ENCODE measurements at places on chromosomes 13 and 19. TPM values are rescaled to one million over a fixed set of nuclear protein-coding genes. Genes with fewer than 3 reads are reported as not detected.

Gene SYMPK
- total RNA-seq = 102 TPM

Gene TMEM86B
- total RNA-seq = 22.4 TPM

Gene SIGLEC5
- not detected for total RNA-seq

Gene ZNF793
- 11.0 TPM for total RNA-seq

Gene KIR3DL2
- total RNA-seq = 0.95 TPM

Gene PLK5
- total RNA-seq = not detected

Gene ZNF296
- total RNA-seq = 1.4 TPM

Gene AMH
- total RNA-seq = 13.5 TPM

Gene ZNF99
- not detected for total RNA-seq

Gene MEGF8
- total RNA-seq = 7.5 TPM

Gene PEAK3
- total RNA-seq = 0.22 TPM

Gene ETV2
- 1.3 TPM for total RNA-seq

DNA sequence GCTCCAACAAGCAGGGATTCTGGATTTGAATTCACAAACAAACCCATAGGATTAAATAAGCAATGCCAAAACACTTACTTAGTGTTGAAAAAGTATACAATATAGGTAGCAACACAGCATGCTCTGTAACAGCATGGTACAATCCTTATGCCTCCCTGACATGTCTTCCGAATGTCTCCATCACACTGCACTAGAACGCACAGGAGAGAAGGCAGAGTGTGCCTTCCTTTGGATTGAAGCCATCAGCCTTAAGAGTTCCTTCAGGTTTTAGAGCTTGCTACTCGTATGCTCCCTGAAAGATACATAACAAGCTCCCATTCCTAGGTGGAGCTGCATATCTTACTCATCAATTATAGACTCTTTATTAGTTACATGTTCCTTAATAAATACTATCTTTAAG lies 1573.9 kb upstream of the PRR20A start:
- H3K27me3 ChIP-seq = no peaks in the 10 kb centered on the region
- H3K27ac ChIP-seq = no peak overlapping the region
- H3K4me3 ChIP-seq = no peak overlapping the region
- H3K4me1 ChIP-seq = no peaks in the 10 kb centered on the region

GRCh38 chr13:61685682-61686012 lies 270.0 kb upstream of the PCDH20 start:
- H3K27me3 ChIP-seq = no peaks in the 10 kb centered on the region
- no peak for DNase-seq
- no peak overlapping the region for H3K4me3 ChIP-seq
- no peaks in the 10 kb centered on the region for H3K36me3 ChIP-seq
- no peaks in the 10 kb centered on the region for H3K4me1 ChIP-seq

- no peak for DNase-seq
- H3K27me3 ChIP-seq = peaks cover 64% of the 10 kb centered on the region
Measured at GRCh38 chr19:29480507-29480906, 45.3 kb upstream of the VSTM2B start.

DNA sequence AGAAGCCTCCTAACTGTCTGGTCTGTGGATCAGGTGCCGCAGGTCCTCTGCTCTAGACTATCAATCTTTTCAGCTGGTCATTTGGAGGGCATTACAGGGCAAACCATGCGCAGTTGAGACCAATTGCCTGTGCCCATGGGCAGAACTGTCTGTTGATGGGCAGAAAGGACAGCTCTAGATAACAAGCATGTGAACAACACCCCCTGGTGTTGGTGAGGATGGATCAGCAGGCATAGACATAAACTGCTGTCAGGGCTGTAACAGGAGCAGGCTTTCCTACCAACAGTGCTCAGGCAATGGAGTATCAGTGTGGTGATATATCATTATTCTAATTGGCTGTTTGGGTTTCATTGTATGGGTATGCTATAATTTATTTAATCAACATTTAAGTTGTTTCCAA lies 104.7 kb upstream of the KL start:
- DNase-seq = no peak
- H3K4me3 ChIP-seq = no peak overlapping the region
- H3K4me1 ChIP-seq = no peaks in the 10 kb centered on the region
- H3K36me3 ChIP-seq = no peaks in the 10 kb centered on the region
- H3K27ac ChIP-seq = no peak overlapping the region

- DNase-seq = no peak
- no peak overlapping the region for H3K27ac ChIP-seq
- no peaks in the 10 kb centered on the region for H3K36me3 ChIP-seq
- no peaks in the 10 kb centered on the region for H3K27me3 ChIP-seq
- H3K4me3 ChIP-seq = no peak overlapping the region
Measured at GRCh38 chr19:7748756-7749155, 1.4 kb upstream of the CD209 start.

DNA sequence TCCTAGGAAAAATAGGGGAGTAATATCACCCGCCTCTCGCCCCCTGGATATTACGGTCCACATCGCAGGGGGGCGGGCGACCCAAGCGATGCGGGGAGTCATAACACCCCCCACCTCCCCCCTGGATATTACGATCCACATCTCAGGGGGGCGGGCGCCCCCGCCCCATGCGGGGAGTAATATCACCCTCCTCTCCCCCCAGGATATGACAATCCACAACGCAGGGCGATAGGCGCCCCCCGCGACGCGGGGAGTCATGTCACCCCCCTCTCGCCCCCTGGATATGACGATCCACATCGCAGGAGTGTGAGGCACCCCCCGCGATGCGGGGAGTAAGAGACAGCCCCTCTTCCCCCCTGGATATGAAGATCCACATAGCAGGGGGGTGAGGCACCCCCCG lies 684.4 kb upstream of the PCDH9 start:
- no peaks in the 10 kb centered on the region for H3K27me3 ChIP-seq
- no peaks in the 10 kb centered on the region for H3K4me1 ChIP-seq
- no peak overlapping the region for H3K27ac ChIP-seq
- no peak for DNase-seq
- H3K4me3 ChIP-seq = no peak overlapping the region
- H3K36me3 ChIP-seq = no peaks in the 10 kb centered on the region

DNA sequence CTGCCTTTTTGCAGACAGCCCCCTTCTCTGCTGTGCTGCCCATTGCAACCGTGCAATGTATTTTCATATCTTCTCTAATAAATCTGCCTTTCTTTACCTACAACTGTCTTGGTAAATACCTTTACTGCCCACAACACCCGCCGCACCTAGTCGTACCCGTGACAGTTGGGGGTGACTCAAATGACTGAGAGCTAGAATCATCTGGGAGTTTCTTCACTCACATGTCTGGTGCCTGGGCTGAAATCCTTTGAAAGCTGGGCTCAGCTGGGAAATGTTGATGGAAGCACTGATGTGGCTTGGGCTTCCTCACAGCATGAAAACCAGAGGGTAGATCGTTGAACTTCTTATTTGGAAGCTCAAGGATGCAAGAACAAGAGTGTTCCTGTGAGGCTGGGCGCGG lies 2.8 kb upstream of the PNMA8A start:
- no peaks in the 10 kb centered on the region for H3K36me3 ChIP-seq
- no peak overlapping the region for H3K4me3 ChIP-seq
- H3K27me3 ChIP-seq = peaks cover 80% of the 10 kb centered on the region
- peaks cover 10% of the 10 kb centered on the region for H3K4me1 ChIP-seq
- no peak for DNase-seq

DNA sequence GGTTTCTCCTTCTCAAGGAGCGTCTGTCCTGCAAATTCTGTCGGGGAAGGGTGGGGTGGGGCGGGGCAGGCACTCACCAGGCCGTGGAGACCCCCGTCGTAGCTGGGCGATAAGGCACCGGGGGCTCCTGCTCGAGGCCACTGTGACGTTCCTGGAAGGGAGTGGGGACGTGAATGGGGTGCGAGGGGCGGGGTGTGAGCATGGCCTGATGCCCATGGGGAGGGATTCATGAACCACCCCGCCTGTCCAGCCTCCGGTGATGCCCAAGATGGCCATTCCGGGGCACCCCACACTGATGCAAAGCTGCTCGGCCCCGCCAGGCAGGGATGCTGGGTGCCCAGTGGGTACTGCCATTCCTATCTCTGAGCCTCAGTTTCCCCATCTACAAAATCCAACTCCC lies 14.4 kb upstream of the UQCR11 start:
- H3K4me3 ChIP-seq = no peak overlapping the region
- no peak for DNase-seq
- H3K4me1 ChIP-seq = peaks cover 3% of the 10 kb centered on the region

DNA sequence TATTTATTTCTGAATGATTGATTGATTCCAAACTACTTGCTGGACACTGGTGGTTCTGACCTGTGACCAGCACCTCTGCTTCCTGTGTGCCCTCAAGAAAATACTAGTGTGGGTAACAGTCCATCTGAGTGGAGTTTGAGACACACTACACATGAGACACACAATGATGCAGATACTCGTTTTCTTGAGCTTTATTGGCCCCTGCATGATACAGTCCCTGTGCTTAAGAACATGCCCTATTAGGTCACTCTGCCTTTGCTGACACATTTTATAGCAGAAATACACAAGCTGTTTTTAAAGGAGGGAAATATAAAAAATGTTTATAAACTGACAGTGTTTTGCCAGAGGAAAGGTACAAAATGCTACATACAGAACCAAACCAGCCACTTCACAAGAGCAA lies 126.9 kb downstream of the STK24 start:
- no peak overlapping the region for H3K4me3 ChIP-seq
- DNase-seq = no peak
- peaks cover 2% of the 10 kb centered on the region for H3K36me3 ChIP-seq
- H3K4me1 ChIP-seq = peaks cover 1% of the 10 kb centered on the region
- H3K27ac ChIP-seq = no peak overlapping the region

GRCh38 chr13:45242070-45242469 lies 41.2 kb upstream of the KCTD4 start:
- H3K36me3 ChIP-seq = no peaks in the 10 kb centered on the region
- no peak overlapping the region for H3K27ac ChIP-seq
- H3K27me3 ChIP-seq = no peaks in the 10 kb centered on the region
- H3K4me1 ChIP-seq = no peaks in the 10 kb centered on the region
- H3K4me3 ChIP-seq = no peak overlapping the region

GRCh38 chr13:38350114-38350617 lies 515 bp downstream of the UFM1 start:
- peaks cover 8% of the 10 kb centered on the region for H3K4me1 ChIP-seq
- peak overlapping the region; percentile 91 for H3K4me3 ChIP-seq
- H3K27ac ChIP-seq = peak overlapping the region; percentile 97
- peak; percentile 29 for DNase-seq
- H3K27me3 ChIP-seq = no peaks in the 10 kb centered on the region
- H3K36me3 ChIP-seq = peaks cover 17% of the 10 kb centered on the region

- no peak for DNase-seq
- H3K4me1 ChIP-seq = no peaks in the 10 kb centered on the region
- H3K27me3 ChIP-seq = no peaks in the 10 kb centered on the region
- H3K27ac ChIP-seq = no peak overlapping the region
Measured at GRCh38 chr13:34757441-34757840, 184.6 kb upstream of the NBEA start.

DNA sequence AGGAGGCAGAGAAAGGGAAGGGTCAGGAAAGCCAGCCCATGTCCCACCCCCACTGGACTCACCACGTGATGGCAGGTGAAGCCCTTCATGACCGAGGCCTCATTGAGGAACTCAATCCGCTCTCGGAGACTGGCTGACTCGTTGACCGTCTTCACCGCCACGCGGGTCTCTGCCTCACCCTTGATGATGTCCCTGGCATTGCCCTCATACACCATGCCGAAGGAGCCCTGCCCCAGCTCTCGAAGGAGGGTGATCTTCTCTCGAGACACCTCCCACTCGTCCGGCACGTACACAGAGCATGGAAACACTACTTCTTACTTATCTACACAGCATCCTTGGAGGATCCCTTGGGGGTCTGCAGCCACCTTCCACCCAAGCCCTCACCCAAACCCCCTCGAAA lies 55.7 kb downstream of the ZNF557 start:
- no peak overlapping the region for H3K4me3 ChIP-seq
- H3K4me1 ChIP-seq = no peaks in the 10 kb centered on the region
- DNase-seq = no peak
- peaks cover 5% of the 10 kb centered on the region for H3K36me3 ChIP-seq
- no peaks in the 10 kb centered on the region for H3K27me3 ChIP-seq

DNA sequence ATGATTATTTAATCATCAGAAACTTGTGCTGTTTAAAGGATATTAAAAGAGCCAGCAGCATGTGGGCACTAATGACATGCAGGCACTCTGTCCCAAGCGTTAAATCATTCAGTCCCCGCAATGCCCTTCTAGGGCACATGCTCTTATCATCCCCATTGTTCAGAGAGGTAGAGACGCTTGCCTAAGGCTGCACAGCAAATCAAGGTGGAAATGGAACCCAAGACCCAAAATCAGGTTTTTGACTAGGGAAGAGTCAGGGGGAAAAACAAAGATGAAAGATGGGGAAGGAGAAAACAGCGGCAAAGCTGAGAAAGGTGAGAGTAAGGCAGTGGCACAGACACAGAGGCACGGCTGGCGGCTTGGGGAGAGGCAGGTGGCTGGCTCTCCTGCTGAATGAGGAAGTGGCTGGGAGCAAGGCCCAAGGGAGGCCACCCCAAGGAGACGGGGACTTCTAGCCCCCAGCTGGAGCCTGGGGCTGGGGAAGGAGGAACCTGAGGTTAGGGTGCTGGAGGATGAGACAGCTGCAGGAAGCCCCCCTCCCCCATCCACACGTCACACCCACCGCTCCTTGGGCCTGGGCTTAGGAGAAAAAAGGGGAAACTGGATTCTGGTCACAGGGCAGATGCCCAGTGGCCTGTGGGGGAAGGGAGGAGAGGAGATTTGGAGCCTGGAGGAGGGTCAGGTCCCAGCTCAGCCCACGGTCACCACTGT lies 1.0 kb upstream of the TYROBP start:
- H3K27me3 ChIP-seq = no peaks in the 10 kb centered on the region
- DNase-seq = peak; percentile 38
- no peak overlapping the region for H3K4me3 ChIP-seq
- H3K27ac ChIP-seq = peak overlapping the region; percentile 47
- no peaks in the 10 kb centered on the region for H3K36me3 ChIP-seq

DNA sequence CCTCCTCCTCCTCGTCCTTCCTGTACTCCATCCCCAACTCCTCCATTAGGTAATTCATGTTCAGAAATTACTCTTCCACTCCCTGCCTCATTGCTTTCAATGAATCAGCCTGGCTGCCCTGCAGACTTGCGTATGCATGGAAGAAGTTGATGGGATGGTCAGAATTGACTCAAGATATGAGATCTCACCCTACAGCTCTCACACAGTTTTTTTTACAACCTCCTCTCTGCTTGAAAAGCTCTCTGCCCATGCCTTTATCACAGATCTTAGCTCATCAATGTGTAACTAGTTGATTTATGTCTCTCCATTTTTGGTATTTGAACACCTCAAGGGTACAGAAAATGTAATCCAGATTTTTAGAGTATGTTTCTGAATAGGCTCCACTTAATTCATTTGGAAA lies 506.9 kb downstream of the TBC1D4 start:
- no peak overlapping the region for H3K4me3 ChIP-seq
- DNase-seq = no peak

Measured in T-cell (primary cell).